ENCODE measurements at places on chromosomes 3 and 15.
A peak's percentile ranks its signal among the peaks of the same experiment; 100 is the strongest.

DNA sequence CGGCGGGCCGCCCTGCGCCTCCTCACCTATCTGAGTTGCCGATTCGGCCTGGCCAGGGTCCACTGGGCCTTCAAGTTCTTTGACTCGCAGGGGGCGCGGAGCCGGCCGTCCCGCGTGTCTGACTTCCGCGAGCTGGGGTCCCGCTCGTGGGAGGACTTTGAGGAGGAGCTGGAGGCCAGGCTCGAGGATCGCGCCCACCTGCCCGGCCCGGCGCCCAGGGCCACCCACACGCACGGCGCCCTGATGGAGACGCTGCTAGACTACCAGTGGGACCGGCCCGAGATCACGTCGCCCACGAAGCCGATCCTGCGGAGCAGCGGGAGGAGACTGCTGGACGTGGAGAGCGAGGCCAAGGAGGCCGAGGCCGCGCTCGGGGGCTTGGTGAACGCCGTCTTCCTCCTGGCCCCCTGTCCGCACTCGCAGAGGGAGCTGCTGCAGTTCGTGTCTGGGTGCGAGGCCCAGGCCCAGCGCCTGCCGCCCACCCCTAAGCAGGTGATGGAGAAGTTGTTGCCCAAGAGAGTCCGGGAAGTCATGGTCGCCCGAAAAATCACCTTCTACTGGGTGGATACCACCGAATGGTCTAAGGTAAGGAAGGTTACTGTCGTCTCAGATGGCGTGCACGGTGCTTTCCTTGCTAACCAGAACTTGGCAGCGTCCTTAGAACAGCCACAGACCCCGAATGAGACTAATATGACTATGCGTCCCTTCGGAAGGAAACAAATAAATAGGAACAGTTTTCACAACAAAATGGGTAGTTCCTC is 567 bp downstream of the TICRR start:
- peak; percentile 23 for DNase-seq

DNA sequence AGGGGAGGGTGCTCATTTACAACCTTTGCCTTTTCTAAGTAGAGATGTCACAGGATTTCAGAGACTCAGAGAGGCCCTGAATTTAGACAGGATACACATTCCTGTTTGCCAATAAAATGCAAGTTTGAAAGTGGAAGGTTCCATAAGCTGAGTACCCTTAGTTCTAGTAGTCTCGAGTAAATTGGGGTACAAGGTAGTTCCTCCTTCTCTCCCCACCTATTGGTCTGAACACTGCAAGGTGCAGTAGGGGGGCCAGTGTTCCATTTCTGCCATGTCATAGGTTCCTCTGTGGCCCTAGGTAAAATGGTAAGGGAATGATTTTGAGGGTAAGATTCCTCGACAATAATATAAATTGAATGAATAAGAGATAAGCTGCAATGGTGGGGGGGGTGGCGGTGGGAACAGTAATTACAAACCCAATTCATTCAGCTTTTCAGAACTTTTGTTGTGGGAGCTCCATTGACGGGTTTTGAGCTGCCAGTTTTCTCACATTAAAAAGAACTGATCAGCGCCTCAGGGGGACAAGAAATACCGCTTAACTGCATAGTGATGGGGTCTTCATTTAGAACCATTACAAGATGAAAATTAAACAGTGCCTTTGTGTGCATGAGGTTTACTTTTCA is 5.9 kb downstream of the SOX2 start:
- no peak for DNase-seq

DNA sequence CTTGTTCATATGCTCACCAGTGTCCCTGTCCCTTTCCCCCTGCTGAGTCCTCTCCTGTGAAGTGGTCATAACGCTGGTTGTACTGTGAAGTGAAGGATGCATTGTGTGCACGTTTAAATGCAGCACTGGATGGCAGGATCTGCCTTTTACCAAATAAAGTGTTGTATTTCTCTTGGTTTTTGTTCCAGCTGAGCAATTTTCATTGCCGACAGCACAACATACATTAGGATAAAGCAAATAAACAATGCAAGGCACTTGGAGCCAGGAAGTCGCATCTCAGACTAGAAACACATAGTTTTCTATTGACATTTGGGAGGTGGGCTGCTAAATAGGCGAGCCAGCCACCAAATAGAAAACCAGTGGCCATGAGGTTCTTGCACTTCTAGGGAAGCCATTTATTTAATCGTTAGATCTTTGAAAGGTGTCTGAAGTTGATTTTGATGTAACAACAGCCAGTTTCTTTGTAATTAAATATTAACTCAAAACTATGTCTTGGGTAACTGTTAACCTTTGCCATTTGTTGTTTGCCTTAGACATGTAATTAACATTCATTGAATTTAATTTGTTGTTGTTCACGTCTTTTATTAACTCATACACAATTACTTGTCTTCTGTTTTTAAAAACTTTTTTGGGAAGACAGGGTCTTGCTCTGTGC is 185.3 kb downstream of the FNDC3B start:
- no peak for DNase-seq

- DNase-seq: no peak
Observed at GRCh38 chr15:93762036-93762435, 469.3 kb upstream of the MCTP2 start.

DNA sequence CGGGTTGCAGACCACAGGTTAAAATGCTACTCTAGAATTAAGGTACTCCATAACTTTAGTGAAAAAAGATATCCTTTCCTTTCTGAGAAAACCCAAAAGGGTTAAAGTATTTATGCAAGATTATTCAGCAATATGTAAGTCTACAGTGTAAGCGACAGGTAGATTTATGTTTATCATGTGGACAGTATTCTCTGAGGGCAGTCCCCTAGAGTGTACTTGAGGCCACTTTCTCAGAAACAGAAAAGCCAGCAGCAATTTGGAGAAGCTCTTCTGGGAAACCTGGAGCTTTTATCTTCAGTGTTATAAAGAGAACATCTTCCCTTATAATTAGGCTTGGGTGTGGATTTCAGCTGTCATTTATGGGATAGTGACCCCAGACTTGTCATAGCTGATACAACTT is 8.9 kb downstream of the ST3GAL6 start:
- no peak for DNase-seq

- DNase-seq: no peak
Observed at GRCh38 chr3:168060317-168060716, 35.4 kb downstream of the GOLIM4 start.

DNA sequence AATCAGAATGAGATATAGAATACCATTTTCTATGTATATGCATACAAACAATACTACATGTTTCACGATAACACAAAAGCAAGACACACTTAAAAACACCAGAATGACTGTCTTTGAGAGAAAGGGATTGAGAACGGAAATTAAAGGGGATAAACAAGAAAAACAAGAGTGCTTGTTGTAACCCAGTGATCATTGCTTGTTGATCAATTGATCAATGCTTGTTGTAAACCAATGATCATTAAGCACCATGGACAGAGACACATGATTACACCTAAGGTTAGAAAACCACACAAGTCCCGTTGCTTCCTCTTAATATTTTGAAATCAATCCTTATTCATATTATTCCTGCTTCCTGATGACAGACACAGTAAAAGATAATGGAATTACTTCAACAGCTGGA is 1.1 kb upstream of the OR4F15 start:
- no peak for DNase-seq

GRCh38 chr3:42668793-42669217 is 15.3 kb downstream of the ZBTB47 start:
- no peak for DNase-seq

GRCh38 chr3:94887065-94887464 is 824.2 kb downstream of the NSUN3 start:
- no peak for DNase-seq

DNA sequence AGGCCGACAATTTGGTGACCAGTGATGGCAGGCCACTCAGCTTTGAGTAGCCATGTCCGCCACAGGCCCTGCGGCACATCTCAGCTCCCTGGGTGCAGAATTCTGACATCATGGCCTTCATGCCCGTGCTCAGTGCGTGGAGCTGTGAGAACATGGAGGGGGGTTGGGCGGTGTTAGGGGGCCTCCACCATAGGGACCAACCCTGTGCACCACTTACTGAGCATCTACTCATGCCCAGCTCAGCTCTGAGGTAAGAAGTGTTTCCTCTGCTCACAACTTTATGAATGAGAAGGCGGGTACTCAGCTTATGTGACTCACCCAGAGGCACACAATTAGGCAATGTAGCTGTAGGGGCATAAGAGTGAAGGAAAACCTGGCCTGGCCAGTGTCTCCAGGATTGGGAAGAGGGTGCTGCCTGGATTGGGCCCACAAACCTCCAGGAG is 10.5 kb downstream of the ACOX2 start:
- DNase-seq: no peak

DNA sequence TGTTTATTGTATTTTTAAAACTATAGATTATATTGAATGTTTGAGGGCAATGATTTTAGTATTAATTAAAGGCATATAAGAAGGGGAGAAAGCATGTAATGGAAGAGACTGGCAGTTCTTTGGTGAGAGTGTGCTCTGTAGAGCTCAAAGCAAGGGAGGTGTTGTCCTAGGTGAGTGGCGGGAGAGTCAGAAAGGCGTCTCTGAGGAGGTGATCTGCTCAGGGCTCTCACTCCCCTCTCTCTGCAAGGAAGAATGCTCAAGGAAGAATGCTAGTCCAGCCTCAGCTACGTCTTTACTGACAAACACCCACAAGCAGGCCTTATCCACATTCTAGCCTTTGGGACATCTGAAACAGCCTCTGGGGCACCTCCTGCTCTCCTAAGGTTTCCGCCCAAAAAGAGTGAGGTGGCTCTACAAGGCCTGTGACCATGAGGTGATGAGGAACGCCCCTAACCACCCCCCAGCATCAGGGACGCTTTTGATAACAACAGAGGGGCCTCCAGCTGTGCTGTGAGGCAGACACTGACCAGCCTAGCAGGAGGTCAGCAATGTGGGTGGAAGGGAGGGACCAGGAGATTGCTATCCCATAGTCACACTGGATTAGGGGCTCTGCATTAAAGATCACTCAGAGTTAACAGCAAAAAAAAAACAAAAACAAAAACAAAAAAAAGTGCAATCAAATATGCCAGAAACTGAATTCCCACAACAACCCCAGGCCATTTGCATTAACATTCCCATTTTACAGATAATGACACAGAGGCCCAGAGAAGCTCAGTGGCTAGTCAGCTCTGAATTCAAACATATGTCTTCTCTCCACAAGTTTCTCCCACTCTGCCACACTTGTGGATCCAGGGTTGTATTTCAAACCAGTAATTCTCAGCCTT is 202.2 kb upstream of the CTNNB1 start:
- DNase-seq: no peak

GRCh38 chr3:5376761-5377160 is 189.3 kb downstream of the EDEM1 start:
- DNase-seq: no peak

DNA sequence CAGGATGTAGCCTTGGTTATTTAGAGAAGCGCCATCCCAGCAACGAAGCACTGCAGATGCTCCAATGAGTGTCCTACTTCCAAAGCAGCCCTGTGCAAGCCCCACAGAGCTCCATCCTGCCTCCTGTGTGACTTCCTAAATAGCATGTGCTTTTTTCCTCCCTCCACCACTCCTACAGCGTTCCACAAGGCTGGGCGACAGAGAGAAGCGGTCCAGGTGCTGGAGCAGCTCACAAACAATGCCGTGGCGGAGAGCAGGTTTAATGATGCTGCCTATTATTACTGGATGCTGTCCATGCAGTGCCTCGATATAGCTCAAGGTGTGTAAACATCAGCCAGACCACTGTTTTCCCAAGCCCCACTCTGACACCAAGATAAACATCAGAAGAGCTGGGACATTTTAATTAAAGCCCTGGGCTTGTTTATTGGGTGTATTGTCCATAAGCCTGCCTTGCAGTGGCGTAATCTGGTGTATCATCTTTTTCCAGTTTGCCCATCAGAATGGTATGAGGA is 22.2 kb upstream of the RHO start:
- DNase-seq: no peak

GRCh38 chr3:113002679-113003078 is 11.9 kb downstream of the GTPBP8 start:
- peak; percentile 20 for DNase-seq

DNA sequence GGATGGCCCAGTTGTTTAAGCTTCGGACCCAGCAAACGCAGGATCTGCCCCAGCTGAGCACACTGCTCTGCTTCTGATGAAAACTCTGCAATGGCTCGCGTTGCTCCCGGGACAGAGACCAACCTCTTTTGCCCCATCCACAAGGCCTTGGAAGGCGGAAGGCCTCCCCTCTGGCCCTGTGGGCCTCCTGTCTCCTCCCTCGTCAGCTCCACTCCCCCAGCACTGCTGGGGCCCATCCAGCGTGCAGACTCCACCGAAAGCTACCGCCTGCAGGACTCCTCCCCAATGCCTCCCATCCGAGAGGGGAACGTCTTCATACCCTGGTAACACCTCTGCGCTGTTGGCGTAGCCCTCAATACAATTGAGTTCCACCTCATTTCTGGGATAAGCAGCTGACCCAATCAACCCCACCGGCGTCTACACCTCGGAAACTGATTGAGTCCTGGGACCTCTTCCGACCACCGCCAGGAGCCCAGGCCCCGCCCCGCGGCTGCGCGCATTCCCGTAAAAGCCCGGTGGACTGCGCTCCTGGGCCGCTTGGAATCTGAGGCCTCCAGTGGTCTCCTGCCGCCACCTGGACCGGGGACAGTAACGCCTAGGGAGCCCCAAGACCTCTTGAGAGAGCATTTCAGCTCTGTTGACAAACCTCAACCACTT is at the start of gene PRR23E:
Gene PRR23E, plus strand, starts transcription at position 556 of the 657 bp plus-strand sequence. CDS start 3,555 bp downstream, outside the sequence.
- DNase-seq: no peak

- DNase-seq: no peak
Observed at GRCh38 chr15:98567951-98568350, 80.4 kb upstream of the IGF1R start.

- no peak for DNase-seq
Observed at GRCh38 chr3:184741798-184742675, 30.2 kb upstream of the MAGEF1 start.

DNA sequence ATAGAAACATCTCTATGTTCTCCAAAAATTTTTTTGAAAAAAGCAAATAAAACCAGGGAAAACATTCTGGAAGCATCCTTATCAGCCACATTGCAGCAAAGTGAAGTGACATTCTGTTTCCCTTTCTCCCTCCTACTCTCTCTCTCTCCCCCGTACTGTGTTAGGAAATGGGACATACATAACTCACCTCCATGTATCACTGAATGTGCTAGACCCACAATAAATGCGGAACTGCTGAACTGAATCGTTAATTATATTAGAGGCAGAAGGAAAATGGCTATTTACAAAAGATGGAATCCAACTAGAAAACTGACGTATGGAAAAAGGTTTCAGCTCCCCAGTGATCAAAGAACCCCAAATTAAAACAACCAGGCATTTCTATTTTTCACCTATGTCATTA is 129.8 kb downstream of the MINAR1 start:
- no peak for DNase-seq
